CD4-positive, alpha-beta T cell (primary cell): ENCODE measurements at places on chromosomes 2 and 18. TPM values are rescaled to one million over a fixed set of nuclear protein-coding genes. Genes with fewer than 3 reads are reported as not detected.

DNA sequence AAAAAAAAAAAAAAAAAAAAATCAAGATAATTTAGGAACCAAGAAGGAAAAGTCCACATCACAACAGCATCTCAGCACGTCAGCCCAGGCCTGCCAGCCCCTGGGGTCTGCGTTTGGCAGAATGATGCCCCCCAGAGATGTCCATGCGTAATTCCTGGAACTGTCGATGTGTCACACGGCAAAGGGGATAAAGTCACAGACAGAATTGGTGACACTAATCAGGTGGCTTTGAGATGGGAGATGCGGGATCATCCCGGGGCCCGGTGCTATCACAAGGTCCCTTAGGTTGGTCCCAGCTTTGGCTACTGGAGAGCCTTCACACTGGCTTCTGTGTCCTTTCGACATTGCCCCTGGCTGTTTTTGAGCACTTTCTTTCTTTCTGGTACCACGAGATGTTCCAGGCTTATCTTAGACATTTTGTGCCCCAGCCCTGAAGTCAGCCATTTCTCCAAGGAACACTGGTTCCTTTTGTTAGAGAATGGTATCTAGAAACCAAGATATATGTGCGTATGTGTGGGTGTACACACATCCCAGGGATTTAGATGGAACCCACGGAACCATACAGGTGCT lies 20.7 kb downstream of the RAMP1 start:
- no peak overlapping the region for H3K27ac ChIP-seq
- H3K36me3 ChIP-seq: no peaks in the 10 kb centered on the region
- DNase-seq: no peak
- H3K4me1 ChIP-seq: no peaks in the 10 kb centered on the region

DNA sequence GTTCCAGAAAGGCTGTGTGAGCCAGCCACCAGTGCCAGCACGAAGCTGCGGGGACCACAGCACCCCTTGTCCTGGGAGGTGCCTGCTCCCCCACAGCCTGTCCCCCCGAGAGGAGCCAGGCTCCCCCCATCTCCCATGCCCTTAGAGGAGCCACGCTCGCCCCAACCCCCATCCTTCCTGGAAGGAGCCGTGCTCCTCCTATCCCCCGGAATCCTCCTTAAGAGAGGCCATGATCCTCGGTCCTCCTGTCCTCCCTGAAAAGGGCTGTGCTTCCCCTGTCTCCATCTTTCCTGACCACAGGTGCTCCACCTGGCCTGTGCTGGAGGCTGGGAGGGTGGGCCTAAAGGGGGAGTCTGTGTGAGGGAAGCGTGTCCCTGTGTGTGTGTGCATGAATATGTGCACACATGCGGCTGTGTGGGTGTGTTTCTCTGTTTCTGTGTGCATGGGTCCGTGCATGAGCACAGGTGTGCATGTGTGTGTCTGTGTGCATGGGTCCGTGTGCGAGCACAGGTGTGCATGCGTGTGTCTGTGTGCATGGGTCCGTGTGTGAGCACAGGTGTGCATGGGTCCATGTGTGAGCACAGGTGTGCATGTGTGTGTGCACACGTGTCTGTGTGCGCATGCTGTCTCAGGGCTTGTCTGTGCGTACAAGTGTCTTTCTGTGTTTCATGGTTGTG lies 80.3 kb downstream of the RTP5 start:
- H3K27ac ChIP-seq: no peak overlapping the region
- H3K4me3 ChIP-seq: no peak overlapping the region
- H3K36me3 ChIP-seq: no peaks in the 10 kb centered on the region
- peaks cover 11% of the 10 kb centered on the region for H3K4me1 ChIP-seq

DNA sequence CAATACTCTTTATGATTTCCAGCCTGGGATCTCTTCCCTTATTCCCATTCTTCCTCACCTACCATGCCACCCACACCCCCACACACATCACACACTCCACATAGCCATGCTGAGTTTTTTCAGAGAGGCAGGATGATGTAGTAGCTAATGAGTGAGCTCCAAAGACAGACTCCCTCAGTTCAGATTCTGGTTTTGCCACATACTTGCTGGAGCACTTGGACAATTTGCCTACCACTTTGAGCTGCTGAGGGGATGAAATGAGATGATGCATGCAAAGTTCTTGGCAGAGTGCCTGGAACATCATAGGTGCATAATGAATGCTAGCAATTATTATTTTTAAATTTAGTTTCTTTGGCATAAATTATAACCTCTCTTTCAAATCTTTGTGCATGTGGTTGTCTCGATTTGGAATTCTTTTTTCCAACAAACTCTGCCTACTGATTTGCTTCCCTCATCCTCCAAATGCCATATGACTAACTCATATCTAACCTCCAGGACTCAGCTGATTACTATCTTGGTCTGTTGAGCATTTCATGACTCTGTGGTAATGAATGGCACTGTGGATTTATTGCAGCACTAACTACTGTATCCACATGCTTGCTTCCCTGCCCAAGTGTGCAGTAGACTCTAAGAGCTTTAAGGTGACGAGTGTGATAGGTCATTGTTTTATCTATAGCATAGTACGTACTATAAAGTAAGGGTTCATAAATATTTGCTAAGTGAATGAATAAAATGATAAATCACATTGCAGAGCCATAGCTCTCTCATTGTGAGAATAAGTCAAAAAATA lies 99.1 kb downstream of the TACR1 start:
- no peaks in the 10 kb centered on the region for H3K4me1 ChIP-seq
- H3K27ac ChIP-seq: no peak overlapping the region
- no peaks in the 10 kb centered on the region for H3K27me3 ChIP-seq
- H3K4me3 ChIP-seq: no peak overlapping the region

- H3K27me3 ChIP-seq: no peaks in the 10 kb centered on the region
- H3K27ac ChIP-seq: no peak overlapping the region
- H3K36me3 ChIP-seq: no peaks in the 10 kb centered on the region
- peak overlapping the region; percentile 44 for H3K4me3 ChIP-seq
- peaks cover 10% of the 10 kb centered on the region for H3K4me1 ChIP-seq
- DNase-seq: no peak
These were observed 796 bp downstream of the SPIRE1 start for GRCh38 chr18:12656938-12657683.

- peak overlapping the region; percentile 61 for H3K4me3 ChIP-seq
- H3K4me1 ChIP-seq: peaks cover 12% of the 10 kb centered on the region
- no peaks in the 10 kb centered on the region for H3K27me3 ChIP-seq
- peaks cover 34% of the 10 kb centered on the region for H3K36me3 ChIP-seq
- no peak for DNase-seq
- no peak overlapping the region for H3K27ac ChIP-seq
These were observed 2.3 kb downstream of the RNF103 start for GRCh38 chr2:86621280-86621943.

GRCh38 chr2:233996461-233996860 lies 54.0 kb upstream of the SPP2 start:
- no peaks in the 10 kb centered on the region for H3K27me3 ChIP-seq
- DNase-seq: no peak
- no peak overlapping the region for H3K4me3 ChIP-seq

The CREG2 gene
- total RNA-seq: not detected

The PRSS56 gene
- not detected for total RNA-seq

The HOXD1 gene
- total RNA-seq: not detected

The POTEC gene
- total RNA-seq: not detected

The MC4R gene
- not detected for total RNA-seq

- H3K27me3 ChIP-seq: no peaks in the 10 kb centered on the region
- no peak overlapping the region for H3K4me3 ChIP-seq
- no peaks in the 10 kb centered on the region for H3K4me1 ChIP-seq
- no peak for DNase-seq
- H3K36me3 ChIP-seq: no peaks in the 10 kb centered on the region
- H3K27ac ChIP-seq: no peak overlapping the region
These were observed 215.4 kb downstream of the NYAP2 start for GRCh38 chr2:225614915-225615314.

DNA sequence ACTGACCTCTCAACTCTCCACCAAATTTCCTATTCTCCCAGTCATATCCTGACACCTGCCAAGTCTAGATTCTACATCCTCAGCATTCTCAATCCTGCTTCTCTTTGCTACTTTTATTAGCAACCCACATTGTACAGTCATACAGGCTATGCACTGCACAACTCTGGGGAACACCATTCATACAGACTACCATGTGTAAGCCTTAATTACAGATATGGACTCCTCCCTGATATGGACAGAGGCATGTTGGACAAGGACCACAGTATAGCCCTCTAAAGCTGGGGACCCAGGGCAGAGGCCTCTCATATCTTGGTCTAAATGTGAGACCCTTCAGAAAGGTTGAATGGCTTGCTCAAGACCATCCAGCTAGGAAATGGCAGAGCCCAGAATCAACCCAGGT lies 36.3 kb downstream of the BOLA3 start:
- H3K4me1 ChIP-seq: no peaks in the 10 kb centered on the region
- no peak overlapping the region for H3K27ac ChIP-seq
- H3K27me3 ChIP-seq: no peaks in the 10 kb centered on the region
- no peak overlapping the region for H3K4me3 ChIP-seq

DNA sequence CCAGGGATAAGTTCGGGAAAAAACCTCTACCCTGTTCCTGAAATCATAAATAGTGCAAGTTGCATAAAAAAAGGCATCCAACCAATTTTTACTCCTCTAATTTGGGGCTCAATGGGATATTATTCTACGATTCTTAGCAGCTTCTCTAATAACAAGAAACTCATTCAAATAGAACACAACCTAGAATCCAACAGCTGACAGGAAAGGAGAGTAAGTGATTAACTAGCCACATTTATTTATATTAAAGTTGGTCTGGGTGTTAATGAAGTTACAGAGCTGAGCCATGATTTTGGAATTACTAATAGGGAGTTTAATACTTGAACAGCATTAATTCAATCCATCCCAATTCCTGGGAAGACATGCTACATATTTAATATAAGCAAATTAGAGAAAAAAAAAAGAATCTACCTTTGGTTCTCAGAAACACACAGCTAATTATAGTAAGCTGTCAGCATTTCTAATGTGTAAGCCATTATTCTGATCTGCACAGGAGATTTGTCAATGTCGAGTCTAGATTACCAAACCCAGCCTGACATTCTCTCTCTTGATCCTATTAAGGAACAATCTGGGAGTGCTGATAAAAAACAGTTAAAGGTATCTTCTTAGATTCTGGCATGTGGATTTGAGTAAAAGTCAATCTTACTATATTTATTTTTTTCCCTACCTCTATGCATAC lies 267.7 kb downstream of the NBAS start:
- no peak for DNase-seq
- H3K36me3 ChIP-seq: peaks cover 52% of the 10 kb centered on the region
- no peak overlapping the region for H3K27ac ChIP-seq
- no peaks in the 10 kb centered on the region for H3K27me3 ChIP-seq

GRCh38 chr2:158723921-158724802 lies 71.0 kb upstream of the DAPL1 start:
- no peak overlapping the region for H3K27ac ChIP-seq
- no peak overlapping the region for H3K4me3 ChIP-seq
- H3K36me3 ChIP-seq: no peaks in the 10 kb centered on the region
- no peak for DNase-seq
- no peaks in the 10 kb centered on the region for H3K4me1 ChIP-seq

- H3K4me3 ChIP-seq: peak within 1 kb of the TSS; percentile 98
- H3K27ac ChIP-seq: peak within 1 kb of the TSS; percentile 81
- no peaks in the 10 kb centered on the region for H3K27me3 ChIP-seq
- peaks cover 43% of the 10 kb centered on the region for H3K4me1 ChIP-seq
These were observed at the start of gene PTGR3 for GRCh38 chr18:75209129-75209950. Gene PTGR3, minus strand, starts transcription at chr18:75209139. Its CDS starts 81 bp downstream, at chr18:75209058.

The C18orf54 gene
- 0.44 TPM for total RNA-seq

The C2orf66 gene
- not detected for total RNA-seq

The RUFY4 gene
- total RNA-seq: 0.85 TPM

DNA sequence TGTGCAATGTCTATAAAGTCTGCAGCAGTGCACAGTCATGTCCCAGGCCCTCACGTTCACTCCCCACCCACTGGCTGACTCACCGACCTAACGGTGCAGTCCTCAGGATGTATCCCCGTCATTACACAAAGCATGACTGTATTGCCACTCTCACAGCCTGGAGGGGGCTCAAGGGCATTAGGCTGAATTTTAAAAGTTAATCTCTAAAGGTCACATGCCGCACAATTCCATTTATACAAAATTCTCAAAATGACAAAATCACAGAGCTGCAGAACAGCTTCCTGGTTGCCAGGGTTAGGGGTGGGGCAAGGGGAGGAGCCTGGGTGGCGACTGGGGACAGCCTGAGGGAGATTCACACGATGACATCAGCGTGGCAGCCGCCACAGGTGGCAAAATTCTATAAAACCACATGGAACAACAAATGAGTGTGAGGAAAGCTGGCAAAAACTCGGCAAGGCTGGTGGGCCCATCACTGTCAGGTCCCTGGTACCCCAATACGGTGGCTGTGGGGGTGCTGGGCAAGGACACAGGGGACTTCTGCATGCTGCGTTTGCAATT lies 97.6 kb downstream of the NDUFA10 start:
- H3K27me3 ChIP-seq: no peaks in the 10 kb centered on the region
- peak overlapping the region; percentile 45 for H3K4me3 ChIP-seq
- peaks cover 11% of the 10 kb centered on the region for H3K4me1 ChIP-seq
- H3K27ac ChIP-seq: no peak overlapping the region

The SKOR2 gene
- total RNA-seq: not detected

GRCh38 chr2:42964439-42965083 lies 172.2 kb upstream of the HAAO start:
- no peak overlapping the region for H3K27ac ChIP-seq
- DNase-seq: no peak
- no peak overlapping the region for H3K4me3 ChIP-seq
- H3K36me3 ChIP-seq: no peaks in the 10 kb centered on the region

DNA sequence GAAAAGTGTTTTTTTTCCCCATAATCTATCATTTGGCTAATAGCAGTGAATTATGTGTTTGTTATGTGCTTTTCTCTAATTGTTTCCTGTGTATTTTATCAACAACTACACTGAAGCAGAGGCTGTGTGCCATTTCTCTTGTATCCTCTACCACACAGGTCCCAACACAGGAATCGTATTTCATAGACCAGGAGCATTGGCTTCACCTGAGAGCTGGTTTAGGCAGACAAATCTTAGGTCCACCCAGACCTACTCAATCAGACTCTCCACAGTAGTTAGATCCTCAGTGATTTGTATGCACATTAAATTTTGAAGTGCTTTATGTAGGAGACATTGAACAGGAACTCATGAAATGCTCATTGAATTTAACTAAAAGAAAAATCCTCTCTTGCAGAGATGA lies 109.2 kb downstream of the FSHR start:
- no peak overlapping the region for H3K4me3 ChIP-seq
- DNase-seq: no peak
- no peaks in the 10 kb centered on the region for H3K4me1 ChIP-seq
- no peaks in the 10 kb centered on the region for H3K27me3 ChIP-seq

The ZNF513 gene
- total RNA-seq: 22.8 TPM

GRCh38 chr2:170997893-170998597 lies 69.0 kb downstream of the GORASP2 start:
- no peaks in the 10 kb centered on the region for H3K4me1 ChIP-seq
- no peaks in the 10 kb centered on the region for H3K27me3 ChIP-seq
- no peak for DNase-seq
- peaks cover 42% of the 10 kb centered on the region for H3K36me3 ChIP-seq

GRCh38 chr18:48781163-48781987 lies 169.4 kb downstream of the SMAD7 start:
- H3K4me3 ChIP-seq: no peak overlapping the region
- H3K36me3 ChIP-seq: no peaks in the 10 kb centered on the region
- no peak for DNase-seq
- no peak overlapping the region for H3K27ac ChIP-seq
- peaks cover 41% of the 10 kb centered on the region for H3K4me1 ChIP-seq
- H3K27me3 ChIP-seq: no peaks in the 10 kb centered on the region

- no peak overlapping the region for H3K27ac ChIP-seq
- H3K4me1 ChIP-seq: no peaks in the 10 kb centered on the region
- no peaks in the 10 kb centered on the region for H3K27me3 ChIP-seq
- H3K36me3 ChIP-seq: peaks cover 16% of the 10 kb centered on the region
These were observed 80.9 kb downstream of the SMC6 start for GRCh38 chr2:17672583-17673317.

GRCh38 chr2:237657063-237657462 lies 29.7 kb downstream of the LRRFIP1 start:
- no peak for DNase-seq
- no peaks in the 10 kb centered on the region for H3K36me3 ChIP-seq
- H3K27me3 ChIP-seq: no peaks in the 10 kb centered on the region
- no peak overlapping the region for H3K27ac ChIP-seq
- no peaks in the 10 kb centered on the region for H3K4me1 ChIP-seq
